ENCODE measurements at places on chromosomes 3 and 15.

GRCh38 chr15:63018639-63019038 is 23.9 kb upstream of the TPM1 start:
- DNase-seq = no peak

DNA sequence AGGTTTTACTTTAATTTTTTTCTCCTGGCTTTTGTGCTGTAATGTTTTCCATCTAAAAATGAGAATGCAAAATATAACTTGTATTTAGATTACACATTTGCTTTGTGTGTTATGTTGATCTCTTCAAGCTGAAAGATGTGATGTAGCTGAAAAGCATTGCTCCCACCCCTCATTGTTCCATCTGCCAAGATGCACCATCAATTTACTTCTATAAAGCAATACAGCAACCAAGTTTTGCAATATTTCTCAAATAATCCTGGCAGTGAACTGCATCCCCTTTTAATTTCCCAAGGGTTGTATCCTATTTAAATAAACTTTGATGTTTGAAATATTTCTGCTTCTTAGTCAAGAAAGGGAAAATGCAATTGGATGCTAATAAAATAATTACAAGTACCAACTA is 52.6 kb upstream of the DUT start:
- DNase-seq = no peak

DNA sequence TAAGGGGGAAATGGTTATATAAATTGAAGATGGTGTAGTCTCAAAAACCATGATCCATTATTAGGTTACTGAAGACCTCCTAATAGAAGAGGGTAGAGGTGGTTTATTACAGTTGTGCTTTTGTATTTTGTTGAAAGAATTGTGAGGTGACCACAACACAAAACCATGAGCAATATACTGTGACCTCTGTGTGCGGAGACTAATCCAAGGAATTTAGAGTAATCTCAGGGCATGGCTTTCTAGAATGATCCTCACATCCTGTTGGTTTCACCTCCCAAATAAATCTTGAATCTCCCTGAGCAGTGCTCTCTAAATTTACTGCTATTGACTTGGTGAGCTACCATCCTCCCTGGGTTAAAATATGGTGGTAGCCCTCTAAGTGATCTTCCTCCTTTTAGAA is 52.3 kb downstream of the PTPRG start:
- no peak for DNase-seq

DNA sequence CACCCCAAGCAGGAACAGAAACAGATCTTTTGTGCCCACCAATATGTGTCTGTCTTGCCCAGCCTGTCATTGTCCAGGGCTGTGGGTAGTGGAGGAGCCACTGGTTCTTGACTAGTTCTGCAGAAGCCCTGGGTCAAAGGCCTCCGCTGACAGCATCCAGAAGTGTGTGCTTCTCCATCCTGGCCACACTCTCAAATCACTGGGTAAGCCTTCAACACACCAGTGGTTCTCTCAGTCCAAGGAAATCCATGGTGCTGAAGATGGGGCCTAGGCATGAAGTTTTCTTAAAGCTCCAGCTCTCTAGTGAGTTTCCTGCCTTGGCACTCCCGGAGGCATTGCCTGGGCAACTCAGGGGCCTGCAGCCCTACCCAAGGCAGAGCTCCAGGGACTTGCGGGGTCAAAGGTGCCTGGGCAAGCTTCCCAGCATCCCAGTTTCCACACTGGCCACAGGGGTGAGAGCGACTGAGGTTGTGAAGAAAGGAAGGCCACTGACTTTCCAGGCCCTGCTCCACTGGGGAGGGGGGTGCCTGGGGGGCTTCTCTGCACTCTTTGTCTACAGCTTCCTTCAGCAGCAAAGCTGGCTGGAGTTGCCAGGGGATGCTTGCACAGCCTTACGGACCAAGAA is 37.9 kb upstream of the RPL32 start:
- DNase-seq = no peak

DNA sequence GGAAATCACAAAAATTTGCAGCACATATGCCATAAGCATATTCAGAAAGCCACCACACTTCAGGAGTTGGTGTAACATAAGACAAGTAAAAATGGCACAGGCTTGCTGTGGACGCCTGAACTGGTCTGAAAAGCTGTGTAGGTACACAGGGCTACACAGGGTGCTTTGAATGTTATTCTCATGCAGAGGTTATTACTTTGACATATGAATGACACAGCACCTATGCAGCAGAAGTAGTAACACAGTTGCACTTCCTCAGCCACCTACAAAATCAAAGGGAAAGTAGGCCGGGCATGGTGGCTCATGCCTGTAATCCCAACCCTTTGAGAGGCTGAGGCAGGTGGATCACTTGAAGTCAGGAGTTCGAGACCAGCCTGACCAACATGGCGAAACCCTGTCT is 54.5 kb downstream of the OSBPL10 start:
- no peak for DNase-seq

- DNase-seq = no peak
Observed at GRCh38 chr3:128720891-128721290, 5.1 kb upstream of the RAB7A start.

- no peak for DNase-seq
Observed at GRCh38 chr3:141401573-141402475, 33.5 kb downstream of the ZBTB38 start.

GRCh38 chr3:101229681-101230080 is 90.7 kb downstream of the IMPG2 start:
- no peak for DNase-seq

DNA sequence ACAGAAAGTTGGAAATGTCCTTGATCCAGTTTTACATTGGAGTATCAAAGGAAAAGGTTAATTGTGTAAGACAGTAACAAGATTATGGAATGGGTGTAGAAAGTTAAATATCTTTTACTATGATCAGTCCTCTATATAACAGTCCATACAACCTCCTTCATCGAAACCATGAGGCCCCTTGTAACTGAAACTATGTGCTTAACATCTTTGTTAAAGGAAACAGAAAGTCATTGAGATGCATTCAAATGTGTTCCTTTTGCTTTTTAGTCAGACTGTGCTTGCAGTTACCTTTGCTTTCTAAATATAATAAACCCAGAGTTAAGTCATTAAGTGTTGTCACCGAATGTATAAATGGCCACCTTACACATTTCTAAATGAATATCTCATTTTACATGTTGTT is 1298.5 kb downstream of the ROBO2 start:
- DNase-seq = no peak

- no peak for DNase-seq
Observed at GRCh38 chr15:61742591-61742990, 317.7 kb downstream of the VPS13C start.

DNA sequence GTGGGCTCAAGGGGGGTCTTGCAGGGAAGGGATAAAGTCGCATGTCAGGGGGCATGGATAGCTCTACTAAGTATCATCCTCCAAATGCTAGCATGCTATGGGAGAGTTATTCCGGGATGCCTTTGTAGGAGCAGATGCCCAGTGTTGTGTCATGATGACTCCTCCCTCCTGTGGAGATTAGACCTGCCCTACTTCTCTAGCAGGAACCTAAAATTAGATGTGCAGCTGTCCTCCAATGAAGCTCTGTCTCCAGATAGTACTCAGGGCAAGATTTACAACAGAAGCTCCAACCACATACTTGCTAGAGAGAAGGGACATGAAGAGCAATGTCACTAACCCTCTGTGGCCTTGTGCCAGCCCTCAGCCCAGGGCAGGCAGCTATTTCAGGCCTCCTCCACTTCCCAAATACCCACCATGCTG is 82.5 kb downstream of the AGBL1 start:
- DNase-seq = no peak

- DNase-seq = no peak
Observed at GRCh38 chr3:121924734-121925133, 30.5 kb downstream of the SLC15A2 start.

GRCh38 chr3:33096093-33096868 is 665 bp downstream of the GLB1 start:
- no peak for DNase-seq

DNA sequence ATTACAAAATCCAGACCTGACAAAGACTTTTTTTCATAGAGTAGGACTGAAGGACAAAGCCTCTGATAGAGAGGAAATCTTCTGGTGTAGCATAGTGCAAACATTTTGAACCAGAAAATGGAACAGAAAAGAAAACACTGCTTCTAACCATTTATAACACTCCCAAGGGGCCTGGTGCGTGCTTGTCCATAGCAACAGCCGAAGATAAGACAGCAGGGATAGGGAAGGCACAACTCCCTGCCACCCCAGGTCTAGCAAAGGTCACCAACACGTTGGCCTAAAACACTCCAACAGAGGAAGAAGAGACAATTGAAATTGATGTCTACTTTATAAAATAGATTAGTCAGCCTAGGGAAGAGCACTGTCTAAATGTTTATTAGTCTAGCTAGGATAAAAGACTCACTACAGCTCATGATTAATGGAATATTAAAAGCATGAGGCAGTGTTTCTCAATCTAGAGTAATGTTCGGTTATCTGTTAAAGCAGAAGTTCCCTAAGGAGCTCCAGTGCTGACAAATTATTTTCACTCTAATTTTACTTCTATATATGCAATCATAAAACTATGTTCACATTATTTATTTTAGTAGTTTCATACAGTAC is 145.2 kb downstream of the P3H2 start:
- no peak for DNase-seq

- DNase-seq = no peak
Observed at GRCh38 chr15:47326410-47327333, 390.6 kb upstream of the SEMA6D start.

DNA sequence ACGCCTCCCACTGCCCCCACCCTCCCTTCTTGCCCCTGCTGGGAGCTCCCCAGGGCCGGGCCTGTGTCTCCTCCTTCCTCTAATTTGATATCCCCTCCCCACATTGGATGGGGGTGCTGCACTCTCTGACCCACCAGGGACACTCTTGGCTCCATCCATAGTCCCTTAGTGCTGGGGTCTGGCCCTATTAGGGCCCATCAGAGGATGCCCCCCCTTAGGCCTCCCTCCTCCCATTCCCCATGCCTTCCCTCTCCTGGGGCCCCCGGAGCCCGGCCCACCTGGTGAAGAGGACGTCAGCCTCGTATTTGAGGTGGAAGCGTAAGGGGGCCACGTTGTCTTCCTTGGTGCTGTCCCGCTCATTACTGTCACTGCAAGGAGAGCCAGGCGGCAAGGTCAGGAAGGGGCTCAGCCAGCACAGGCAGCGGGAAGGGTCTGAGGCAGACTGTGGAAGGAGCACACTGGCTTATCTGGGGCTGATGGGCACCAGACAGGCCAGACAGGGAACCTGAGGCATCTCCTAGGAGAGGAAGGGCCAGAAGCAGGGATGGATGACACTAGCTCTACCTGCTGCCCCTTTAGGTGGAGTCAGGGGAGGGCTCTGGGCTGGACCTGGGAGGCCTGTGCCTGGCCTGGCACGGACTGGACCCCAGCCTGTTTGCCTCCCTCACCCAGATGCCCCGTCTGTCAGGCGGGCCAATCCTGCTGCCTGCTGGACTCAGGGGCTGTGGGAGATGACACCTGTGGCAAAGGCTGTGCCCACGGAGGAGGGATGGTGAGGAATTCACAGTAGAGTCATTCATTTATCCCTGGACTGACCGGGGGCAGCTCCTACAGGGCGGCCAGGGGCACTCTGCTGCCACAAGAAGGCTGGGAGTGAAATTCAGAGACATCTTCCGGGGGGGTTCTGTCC is 36.2 kb downstream of the FEM1B start:
- DNase-seq = no peak

GRCh38 chr3:160667452-160667851 is 9.5 kb upstream of the ARL14 start:
- DNase-seq = no peak

DNA sequence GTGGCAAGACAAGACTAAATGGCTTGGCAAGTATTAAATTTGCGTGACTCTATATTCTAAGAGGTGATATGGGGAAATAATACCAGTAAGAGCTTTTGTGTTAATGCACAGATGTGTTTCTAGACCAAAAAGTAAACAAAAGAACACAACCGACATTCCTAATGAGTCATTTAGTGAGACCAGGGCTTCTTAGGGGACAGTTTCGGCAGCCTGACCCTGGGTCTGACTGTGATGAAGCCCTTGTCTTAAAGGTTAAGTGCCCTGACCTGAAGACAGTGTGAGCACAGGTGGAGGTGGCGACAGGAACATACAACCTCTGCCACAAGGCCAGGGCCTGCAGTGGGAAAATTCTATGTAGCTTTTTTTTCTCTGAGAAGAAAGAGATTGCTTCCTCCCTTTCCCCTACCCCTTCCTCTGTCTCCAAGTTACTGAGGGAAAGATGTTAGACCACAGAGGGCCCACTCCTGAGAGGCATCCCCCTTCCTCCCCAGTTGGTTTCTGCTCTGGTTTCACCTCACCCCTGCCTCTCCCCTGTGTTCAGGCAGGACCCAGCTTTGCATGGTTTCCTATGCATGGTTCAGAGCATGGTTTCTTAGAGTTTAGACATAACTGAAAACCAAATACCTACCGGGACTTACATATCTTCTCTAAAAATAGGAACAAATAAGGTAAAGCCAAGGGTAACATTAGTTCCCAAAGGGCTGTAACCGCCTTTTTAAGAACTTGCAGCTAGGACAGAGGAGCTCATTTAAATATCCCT is 24.8 kb upstream of the CMTM7 start:
- DNase-seq = no peak

DNA sequence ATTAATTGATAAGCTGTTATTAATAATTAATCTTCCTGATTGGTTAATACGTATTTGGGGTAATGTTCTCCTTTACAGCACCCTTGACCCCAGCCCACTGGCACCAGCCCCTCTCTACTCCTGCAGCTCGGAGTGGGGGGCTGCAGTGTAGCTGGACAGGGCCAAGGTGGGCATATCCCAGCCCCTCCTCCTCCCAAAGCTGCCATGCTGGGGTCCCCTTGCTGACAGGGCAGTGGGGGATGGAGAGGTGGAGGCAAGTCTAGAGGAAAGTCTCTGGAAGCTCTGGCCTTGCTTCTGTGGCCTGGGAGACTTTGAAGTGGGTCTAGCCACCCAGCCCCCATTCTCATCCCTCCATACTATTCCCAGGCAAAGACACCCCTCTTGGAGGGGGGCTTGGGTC is 35.8 kb downstream of the HCN4 start:
- no peak for DNase-seq

DNA sequence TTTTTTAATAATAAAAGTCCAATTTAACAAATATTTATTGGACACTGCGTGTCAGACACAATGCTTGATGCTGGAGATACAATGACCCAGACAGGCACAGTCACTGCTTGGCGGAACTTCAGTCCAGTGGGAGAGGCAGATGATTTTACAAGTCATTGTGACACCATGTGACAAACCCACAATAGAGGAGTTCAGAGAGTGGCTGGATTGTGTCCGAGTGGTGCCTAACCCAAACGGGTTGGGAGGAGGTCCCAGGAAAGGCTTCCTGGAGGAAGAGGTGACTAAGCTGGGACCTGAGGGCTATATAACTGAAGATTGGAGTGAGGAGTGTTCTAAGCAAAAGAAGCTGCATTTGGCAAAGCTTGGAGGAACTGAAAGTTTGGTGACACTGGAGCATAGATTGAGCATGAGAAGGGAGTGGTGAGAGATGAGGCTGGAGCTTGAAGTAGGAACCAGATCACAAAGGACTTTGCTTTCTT is 41.4 kb downstream of the CRTC3 start:
- DNase-seq = no peak

- DNase-seq = no peak
Observed at GRCh38 chr3:178406206-178406605, 130.0 kb upstream of the KCNMB2 start.

DNA sequence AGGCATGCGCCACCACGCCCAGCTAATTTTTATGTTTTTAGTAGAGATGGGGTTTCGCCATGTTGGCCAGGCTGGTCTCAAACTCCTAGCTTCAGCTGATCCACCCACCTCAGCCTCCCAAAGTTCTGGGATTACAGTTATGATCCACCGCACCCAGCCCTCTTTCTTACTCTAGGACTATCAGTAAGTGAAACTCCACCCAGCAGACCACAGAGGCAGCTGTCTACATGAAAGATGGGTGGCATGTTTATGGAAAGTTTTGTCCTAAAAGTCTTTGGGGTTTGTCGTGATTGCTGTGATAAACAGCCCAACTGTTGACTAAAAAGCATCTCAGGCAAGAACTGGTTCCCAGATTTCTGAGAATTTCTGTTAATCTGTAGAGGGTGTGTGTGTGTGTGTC is 10.9 kb downstream of the ARL6IP5 start:
- no peak for DNase-seq
